Stimulated activated CD4-positive, alpha-beta T cell treated with anti-CD3 and anti-CD28 coated beads, Interleukin-15, amount 100 ng/mL, for 24 hours (primary cell): ENCODE measurements at places on chromosomes 13 and 19.

DNA sequence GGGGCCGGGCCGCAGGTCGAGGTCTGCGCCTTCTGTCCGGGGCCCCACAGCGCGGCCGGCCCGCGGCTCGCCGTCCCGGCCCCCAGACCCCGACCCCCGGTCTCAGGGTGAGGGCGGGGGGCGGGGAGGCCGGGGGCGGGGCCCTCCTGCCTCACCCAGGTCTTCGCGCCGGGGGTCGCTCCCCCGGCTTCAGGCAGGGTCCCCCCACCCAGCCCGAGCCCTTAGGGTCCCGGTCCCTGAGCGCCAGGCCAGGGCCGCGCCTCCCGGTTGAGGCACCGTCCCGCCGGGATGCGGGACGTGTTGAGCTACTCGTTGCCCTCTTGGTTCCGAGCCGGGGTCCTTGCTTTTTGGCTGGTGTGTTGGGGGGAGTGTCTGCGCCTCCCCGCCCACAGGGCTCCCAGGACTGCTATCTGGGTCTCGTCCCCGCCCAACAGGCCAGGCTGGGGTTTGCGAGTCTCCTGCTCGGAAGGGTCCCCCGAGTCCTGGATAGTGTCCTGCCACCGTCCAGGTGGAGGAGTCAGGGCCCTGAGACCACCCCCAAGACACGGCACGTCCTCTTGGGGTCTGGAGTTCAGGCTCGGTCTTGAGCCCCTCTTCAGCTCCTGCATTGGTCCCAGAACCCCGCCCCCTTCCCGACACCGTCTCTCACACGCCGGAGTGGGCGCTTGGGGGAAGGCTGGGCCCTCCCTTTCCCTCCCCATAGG lies 452 bp downstream of the PIAS4 start:
- peak; percentile 60 for DNase-seq

DNA sequence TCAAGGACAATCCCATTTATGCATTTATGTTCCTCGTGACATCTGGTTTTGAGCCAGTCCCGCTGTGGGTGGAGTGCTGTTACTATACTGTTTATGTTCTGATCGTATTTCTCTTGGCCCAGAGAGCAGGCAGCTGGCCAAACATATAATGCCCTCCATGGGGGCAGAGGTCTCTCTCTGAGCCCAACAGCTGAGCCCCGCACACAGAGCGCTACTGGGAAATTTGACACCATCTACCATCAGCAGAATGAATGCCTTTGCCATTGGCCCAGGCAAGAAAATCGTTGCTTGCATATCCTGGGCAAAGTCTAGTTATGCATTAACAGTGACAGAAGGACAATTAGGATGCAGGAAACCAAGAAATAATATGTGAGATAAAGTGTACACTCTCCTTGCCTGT lies 126.8 kb upstream of the CACNA1A start:
- no peak for DNase-seq

DNA sequence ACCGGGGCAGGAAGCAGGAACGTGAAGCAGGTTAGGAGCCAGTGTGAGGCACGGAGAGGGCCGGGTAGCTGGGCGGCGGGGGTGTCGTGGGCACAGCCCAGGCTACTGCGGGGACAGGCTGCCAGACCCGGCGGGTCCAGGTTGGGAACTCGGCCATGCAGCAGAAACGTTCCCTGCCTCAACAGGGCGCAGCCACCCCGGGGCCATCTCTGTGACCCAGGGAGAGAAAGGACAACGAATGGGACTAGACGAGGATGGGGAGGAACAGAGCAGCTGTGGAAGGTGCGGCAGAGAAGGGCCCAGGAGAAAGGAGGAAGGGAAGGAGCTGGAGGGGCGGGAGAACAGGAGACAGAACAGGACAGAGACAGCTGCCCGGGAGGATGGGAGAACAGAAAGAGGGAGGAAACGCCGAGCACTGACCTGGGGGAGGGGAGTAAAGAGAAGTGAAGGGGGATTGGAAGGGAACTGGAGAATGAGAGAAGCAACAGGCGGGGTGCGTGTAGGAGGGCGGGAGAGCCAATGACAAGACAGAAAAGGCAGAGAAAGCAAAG lies 12.9 kb upstream of the GARIN5A start:
- no peak for DNase-seq

- no peak for DNase-seq
These were observed 924 bp downstream of the PRAM1 start for GRCh38 chr19:8501516-8501915.

DNA sequence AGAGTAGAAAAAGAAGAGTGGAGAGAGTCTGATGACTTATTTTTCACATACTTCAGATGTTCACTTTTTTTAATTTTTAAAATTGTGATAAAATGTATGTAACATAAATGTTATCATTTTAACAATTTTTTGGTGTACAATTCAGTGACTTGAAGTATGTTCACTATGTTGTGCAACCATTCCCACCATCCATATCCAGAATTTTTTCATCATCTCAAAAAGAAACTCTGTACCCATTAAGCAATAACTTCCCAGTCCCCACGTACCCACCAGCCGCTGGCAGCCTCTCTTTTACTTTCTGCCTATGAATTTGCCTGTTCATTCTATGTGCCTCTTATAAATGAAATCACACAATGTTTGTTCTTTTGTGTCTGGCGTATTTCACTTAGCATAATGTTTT lies 43.3 kb downstream of the SKA3 start:
- DNase-seq, result no peak

GRCh38 chr19:42606660-42607351 lies 12.1 kb upstream of the CEACAM8 start:
- peak; percentile 77 for DNase-seq
